ENCODE measurements at places on chromosomes 6 and 20.

DNA sequence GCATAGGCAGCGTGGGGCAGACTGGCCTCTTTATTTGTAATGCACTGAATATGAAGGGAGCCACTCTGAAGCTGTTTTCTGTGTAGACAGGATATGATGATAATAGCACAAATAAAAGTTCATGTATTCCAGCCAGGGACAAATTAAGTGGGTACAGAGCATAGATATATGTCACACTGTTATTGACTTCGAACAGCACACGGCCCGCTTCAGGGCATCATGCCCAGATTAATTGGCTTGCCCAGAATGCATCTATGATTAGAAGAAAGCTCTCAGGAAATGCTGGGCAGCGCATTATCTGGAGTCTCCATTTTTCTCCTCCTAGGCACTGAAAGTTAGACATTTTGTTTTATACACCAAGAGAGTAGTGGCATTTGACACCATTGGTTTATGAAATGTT lies 26.3 kb upstream of the SASH1 start:
- no peak for DNase-seq

DNA sequence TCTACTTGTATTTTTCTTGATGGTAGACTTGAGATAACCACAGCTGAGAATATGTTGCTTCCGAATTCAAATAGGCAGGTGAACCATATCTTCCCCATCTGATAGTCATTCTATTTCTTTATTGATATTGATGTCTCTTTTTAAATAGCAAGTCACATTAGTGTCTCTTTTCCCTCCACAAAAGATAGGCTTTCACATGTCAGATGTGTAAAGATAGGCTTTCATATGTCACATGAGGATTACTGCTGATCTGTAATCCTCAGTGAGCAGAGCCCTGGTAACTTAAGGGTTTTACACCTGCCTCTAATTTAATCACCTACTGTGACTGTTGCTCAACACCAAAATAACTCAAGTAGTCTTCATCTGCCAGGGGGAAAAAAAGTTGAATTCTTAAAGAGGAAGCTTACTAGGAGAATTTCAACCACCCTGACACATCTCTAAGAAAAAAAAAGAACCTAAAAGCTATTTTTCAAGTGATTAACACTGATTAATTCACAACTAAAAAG lies 45.3 kb upstream of the TRDN start:
- no peak for DNase-seq

DNA sequence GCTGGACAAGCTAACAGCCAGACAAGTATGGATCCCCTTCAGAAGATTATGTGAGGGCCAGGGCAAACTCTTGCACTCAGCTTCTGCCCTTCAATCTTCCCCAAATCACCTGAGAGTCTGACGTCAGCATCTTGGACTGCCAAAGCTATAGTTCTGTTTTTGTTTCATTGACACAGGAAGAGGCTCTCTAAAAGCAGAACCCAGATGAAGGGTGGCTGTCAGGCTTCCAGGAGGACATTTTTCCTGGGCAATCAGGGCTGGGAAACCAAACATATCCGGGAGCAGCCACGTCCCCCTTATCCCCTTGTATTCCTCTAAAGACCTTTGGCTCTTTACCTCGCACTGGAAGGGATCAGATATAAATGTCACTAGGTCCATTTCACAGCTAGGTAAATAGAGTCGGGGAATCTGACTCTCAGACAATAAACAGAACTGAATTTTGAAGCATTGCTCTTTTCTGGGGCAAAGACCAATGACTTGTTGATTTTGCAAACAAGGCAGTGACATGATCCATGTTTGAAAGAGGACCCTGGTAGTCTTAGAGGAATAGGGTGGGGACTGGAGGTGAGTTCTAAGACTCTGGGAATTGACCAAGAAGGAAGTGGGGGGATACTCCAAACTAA lies 13.3 kb downstream of the MAFB start:
- DNase-seq = no peak

GRCh38 chr20:61436667-61437279 lies 184.7 kb downstream of the CDH4 start:
- DNase-seq = peak; percentile 78

DNA sequence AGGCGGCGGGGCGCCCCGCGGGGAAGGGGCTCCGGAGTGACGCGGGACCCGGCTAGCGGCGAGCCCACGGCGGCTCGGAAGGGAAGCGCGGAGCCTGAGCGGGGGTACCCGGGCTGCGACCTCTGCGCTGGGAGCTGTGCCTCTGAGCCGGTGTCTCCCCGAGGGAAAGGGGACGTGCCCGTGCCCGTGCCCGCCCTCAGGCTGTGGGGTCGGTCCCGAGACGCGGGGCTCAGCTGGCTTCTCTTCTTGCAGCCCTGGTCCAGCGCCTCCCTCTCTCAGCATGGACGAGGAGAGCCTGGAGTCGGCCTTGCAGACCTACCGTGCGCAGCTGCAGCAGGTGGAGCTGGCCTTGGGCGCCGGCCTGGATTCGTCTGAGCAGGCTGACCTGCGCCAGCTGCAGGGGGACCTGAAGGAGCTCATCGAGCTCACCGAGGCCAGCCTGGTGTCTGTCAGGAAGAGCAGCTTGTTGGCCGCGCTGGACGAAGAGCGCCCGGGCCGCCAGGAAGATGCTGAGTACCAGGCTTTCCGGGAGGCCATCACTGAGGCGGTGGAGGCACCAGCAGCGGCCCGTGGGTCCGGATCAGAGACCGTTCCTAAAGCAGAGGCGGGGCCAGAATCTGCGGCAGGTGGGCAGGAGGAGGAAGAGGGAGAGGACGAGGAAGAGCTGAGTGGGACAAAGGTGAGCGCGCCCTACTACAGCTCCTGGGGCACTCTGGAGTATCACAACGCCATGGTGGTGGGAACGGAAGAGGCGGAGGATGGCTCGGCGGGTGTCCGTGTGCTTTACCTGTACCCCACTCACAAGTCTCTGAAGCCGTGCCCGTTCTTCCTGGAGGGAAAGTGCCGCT lies 686 bp downstream of the ZGPAT start:
- no peak for DNase-seq

- DNase-seq = no peak
These were observed 117.6 kb downstream of the JPH2 start for GRCh38 chr20:44069203-44070011.

DNA sequence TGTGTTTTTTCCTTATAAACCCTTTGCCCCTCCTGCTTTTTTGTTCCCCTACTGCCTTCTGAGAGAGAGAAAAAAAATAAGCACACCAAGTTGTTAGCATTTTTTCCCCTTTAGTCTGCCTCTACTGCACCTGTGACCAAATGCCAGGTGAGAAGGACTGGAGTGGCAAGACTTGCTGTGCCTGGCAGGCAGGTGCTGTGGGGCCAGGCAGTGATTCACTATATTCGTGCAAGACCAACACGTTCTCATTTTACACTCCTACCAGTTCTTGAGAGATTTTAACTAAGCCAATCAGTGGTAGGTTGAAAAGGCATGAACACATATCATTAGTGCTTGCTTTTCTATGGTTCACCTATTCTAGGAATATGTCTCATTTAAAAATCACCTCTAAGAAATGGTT lies 109.7 kb downstream of the FIG4 start:
- DNase-seq = no peak
